ENCODE measurements at places on chromosomes 11 and 22.

DNA sequence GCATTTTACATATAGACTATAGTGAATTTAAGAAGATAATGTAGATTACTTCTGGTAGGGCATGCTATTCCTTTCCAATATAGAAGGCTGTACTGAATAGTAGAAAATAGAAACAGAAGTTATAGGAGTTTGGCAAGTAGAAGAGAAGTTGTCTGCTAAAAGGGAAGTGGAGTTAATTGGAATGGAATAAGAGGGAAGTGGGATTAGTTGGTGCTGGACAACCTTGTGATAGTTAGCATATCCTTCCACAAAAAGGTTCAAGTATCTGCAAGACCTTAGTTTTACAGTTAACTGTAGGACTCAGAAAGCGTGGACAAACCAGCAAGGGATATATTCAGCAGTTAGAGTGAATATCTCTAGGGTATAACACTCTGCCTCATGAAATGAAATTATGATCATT lies 185.5 kb downstream of the SWAP70 start:
- DNase-seq = no peak

DNA sequence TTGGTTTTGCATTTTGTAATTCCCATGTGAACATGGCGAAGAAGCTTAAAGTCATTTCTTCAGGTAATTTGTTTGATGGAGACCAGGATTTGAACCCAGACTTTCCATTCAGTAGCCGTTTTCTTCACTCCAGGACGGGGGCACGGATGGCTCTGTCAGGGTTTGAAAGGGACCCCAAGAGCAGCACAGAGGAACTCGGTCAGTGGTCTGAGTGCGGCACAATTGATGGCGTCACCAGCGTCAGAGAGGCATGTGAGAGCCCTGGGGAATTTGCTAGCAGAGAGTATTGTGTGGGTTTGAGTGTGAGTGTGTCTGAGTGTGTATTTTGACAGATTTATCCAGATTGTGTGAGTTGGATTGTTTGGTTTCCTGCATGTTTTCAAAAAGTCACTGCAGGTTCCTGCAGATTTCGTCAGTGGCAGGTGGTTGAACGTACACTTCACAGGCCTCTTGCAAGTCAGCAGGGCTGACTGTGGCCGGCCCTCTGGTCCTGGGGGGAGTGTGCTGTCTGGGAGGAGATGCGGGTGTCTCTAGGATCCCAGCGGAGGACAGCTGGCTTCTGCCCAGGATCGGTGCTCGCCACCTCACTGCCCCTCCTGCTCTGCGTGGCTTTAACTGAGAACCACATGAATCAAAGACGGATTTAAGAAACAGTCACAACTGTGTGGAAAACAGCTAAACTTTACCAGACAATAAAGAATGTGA lies 199.3 kb downstream of the TBC1D22A start:
- DNase-seq = no peak

- no peak for DNase-seq
Measured at GRCh38 chr22:19429950-19430889, 1.3 kb downstream of the HIRA start.

GRCh38 chr22:18048441-18048898 lies 24.1 kb upstream of the MICAL3 start:
- no peak for DNase-seq

GRCh38 chr11:34928960-34929680 lies 12.7 kb downstream of the PDHX start:
- no peak for DNase-seq

- no peak for DNase-seq
Measured at GRCh38 chr22:46956498-46957215, 194.2 kb downstream of the TBC1D22A start.

- no peak for DNase-seq
Measured at GRCh38 chr11:100769165-100769564, 82.1 kb downstream of the ARHGAP42 start.
